ENCODE measurements at places on chromosomes 13 and 19.

DNA sequence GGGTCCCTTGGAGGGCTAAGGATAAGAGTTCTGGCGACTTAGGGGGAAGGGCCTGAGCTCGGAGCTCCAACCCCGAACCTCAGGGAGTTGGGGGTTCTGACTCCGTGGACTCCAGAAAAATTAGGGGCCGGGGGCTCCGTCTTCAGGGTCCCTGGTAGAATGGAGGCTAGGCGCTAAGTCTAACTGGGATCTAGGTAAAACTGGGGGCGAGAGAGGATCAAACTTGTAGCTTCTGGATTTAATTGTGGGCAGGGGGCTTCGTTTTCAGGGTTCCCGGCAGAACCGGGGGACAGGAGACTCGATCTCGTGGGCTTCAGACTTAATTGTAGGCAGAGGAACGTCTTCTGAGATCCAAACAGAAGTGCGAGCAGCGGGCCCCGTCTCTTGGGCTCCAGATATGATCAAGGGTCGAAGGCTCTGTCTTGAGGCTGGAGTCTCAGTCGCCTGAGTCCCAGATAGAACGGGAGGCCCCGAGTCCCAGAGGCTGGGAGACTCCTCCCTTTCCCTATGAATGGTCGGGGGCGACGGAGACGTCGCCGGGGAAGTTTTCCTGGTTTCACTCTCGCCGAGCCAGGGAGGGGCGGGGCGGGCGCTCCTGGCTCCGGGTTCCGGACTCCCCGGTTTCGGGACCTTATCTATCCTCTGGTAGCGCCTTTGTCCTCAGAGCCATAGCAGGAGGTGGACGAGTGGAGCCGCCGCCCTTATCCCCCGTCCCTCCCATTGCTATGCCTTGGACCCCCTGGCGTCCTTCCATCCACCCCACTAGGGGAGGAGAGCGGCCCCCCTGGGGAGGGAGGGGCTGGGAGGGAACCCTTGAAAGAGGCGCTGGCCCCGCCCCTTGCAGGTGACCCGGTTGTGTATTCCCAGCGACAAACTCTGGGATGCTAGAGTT is 1.3 kb downstream of the NECTIN2 start:
- peak; percentile 76 for DNase-seq

DNA sequence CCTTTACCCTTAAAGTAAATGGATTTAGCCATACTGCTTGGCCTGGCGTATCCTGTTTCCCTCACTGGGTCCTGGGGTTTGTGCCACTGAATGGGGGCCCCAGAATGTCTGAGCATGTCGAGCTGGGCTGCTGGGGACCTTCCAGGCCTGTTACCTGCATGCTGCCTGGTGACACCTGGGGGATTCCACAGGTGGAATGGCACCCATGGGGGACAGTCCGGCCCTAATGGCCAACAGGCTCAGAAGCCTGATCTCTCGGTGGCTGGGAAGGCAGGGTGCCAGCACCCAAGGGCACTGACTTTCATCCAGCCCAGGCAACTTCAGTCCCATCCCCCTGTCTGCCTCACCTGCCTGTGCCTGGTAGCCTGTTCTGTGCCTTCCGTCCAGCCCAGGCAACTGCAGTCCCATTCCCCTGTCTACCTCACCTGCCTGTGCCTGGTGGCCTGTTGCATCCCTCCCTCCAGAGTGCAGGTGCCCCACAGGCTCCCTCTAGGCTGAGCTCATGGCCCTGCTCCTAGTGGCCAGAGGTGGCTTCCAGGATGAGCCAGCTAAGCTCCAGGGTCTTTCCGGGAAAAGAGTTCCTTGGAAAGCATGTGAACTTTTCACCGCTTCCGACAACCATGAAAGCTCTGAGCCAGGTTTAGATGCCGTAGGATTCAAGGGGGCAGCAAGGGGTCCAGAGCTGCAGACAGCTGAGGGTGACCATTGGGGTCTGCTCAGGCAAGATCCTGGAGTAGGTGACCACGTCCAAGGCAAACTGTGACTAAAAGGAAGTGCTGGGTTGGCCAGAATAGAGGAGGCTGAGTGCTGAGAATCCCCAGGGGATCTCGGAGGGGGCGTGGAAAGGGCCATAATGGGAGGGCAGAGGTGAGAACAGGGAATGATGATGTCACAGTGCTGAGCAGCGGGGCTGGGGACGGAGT is 30.3 kb upstream of the ZNF492 start:
- DNase-seq: no peak

DNA sequence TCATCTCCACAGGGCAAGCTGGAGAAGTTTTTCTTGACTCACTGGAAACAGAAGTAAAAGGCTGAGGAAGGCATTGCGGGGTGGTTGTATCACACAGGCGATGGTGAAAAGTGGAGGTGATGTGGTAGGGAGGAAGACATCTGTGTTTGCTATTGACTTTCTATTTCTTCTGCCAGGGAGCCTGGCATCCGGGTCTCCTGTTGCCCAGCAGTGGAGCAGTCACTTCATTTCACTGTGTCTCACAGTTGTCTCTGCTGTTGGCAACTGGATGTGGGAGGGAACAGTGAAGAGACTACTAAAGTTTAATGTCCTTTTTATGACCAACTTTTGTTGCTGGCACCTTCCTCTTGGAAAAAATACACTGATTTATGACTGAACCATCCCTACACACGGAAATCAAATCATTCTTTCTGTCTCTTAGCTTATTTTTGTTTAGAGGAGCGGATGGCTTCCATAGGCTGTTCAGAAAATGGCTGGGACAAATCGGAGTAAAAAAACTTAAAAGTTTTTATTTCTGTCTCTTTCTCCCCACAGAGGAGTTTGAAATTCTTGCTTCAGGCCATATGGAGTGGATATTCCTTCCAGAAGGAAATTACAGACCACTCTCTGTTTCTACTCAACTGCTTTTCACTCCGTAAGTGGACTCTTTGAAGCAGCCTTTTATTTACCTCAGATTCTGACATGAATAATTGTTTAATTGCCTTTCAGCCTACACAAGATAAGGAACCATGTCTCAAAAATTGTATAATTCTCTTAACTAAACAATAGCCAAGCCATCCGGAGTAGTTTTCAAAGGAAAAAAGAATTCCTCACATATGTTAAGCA is 23.8 kb upstream of the MEDAG start:
- no peak for DNase-seq

DNA sequence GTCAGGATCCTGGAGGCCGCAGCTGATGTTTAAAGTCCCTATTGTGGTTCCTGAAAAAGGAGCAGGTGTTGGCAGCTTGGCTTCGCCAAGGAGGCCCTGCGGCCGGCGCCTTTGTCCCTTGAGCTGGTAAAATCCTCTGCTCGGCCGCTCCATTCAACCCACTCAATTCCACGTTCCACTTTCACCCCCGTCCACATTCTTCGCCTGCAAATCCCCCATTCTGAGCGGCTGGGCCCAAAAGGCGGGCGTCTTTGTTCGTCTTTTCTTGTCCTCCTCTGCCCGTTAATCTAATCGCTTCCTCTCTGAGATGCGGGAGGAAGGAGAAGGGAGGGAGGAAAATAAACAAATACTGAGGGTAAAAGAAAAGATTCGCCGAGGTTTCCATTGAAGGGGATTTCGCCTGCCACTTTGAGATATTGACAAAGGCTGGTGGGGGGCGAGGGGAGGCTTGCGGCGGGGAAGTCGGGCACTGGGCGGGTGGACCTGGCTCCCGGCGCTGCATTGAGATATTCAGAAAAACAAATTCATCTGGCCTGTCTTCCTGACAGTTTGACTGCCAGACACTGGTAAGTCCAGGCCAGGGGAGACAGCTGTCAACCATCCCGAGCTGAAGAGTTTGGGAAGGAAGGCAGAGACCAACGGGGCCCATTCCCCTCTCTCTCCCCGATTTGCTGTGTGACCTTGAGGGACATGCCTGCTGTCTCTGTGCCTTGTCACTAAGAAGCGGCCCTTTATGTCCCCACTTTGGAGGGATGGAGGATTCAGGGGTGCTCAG is 37.6 kb downstream of the ZNRF4 start:
- peak; percentile 69 for DNase-seq

GRCh38 chr19:35797663-35798062 is 15.0 kb downstream of the PRODH2 start:
- peak; percentile 89 for DNase-seq

- peak; percentile 82 for DNase-seq
Measured at GRCh38 chr19:55443045-55443823, at the start of gene SHISA7. Gene SHISA7 (minus strand): TSS chr19:55443300. CDS start chr19:55442863, 437 bp downstream.

Measured in H7 (cell line).